Stimulated activated CD8-positive, alpha-beta memory T cell treated with anti-CD3 and anti-CD28 coated beads, Interleukin-12 subunit alpha, Interleukin-12 subunit beta, amount 100 ng/mL, for 1 hour (primary cell): ENCODE measurements at places on chromosomes 5 and 9.

DNA sequence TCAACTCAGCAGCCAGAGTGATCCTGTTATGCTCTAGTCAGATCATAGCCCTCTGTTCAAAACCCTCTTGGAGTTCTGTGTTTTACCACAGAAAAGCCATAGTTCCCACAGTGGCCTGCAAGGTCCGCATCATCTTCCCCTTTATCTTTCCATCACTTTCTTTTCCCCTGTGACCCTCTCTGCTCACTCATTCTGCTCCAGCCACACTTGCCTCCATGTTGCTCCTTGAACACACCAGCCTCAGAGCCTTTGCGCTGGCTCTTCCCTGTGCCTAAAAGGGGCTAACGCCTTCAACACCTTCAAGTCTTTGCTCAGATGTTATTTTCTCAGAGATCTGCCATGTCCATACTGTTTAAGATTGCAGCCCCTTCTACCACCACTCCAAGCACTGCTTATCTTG is 26.3 kb downstream of the CSF2 start:
- no peak for DNase-seq

DNA sequence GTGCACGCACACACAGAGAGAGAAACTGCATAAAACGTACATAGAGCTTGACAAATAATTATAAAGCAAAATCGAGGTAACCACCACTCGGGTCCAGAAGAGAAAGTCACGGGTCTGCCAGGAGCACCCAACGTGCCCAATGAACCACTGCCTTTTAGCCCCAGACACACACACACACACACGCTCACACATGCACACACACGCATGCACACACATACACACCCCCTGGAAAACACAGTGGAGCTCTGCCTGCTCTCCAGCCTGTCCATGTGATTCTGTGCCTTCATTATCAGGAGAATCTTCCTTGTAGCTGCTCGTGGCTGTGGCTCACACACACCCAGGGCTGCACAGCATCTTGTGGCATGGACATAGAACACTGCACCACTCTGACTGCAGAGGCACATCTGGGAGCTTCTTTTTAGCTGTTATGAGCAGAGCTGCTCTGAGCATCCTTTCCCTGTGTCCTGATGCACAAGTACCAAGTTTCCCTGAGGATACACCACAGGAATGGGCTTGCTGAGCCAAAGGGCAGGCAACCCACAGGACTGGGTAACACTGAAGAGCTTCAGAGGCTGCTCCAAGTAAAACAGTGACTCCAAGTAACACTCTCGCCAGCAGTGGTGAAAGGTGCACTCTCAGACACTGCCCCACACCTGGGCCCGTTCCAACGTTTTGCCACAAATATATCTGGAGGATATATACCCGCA is 58.9 kb downstream of the CAMSAP1 start:
- no peak for DNase-seq

DNA sequence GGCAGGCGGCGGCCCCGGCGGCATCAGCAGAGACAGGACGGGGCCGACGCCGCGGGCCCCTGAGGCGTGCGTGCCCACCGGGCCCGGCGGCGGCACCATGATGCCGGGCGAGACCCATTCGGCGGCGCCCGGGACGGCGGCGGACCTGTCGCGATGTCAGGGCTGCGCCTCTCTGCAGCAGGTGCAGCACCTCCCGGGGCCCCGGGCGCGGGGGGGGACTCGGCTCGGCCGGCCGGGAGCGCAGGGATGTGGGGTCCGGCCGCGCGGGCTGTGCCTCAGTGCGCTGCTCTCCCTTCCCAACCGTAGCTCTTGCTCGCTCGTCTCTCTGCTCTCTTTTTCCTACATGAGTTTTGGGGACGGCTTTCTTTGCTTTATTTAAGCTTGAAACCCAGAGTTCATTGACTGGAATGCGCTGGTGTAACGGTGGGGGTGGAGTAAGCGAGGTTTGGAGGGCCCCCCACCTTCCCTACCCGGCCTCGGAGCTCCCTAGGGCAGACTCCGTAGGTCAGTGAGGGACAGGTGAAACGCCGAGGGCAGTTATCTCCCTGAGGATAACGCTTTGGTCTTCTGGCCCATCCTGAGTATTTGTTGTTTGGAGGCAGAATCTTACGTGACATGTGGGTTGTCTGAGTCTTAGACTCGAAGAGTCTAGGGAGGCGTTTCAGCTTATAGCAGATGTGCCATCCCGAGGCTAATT is 490 bp downstream of the ICE1 start:
- no peak for DNase-seq

- DNase-seq = no peak
Observed at GRCh38 chr9:132908635-132909034, 29.9 kb downstream of the SPACA9 start.

- no peak for DNase-seq
Observed at GRCh38 chr9:20566401-20566800, 55.9 kb downstream of the MLLT3 start.

- DNase-seq = no peak
Observed at GRCh38 chr9:127832248-127832647, 22.2 kb downstream of the ENG start.

DNA sequence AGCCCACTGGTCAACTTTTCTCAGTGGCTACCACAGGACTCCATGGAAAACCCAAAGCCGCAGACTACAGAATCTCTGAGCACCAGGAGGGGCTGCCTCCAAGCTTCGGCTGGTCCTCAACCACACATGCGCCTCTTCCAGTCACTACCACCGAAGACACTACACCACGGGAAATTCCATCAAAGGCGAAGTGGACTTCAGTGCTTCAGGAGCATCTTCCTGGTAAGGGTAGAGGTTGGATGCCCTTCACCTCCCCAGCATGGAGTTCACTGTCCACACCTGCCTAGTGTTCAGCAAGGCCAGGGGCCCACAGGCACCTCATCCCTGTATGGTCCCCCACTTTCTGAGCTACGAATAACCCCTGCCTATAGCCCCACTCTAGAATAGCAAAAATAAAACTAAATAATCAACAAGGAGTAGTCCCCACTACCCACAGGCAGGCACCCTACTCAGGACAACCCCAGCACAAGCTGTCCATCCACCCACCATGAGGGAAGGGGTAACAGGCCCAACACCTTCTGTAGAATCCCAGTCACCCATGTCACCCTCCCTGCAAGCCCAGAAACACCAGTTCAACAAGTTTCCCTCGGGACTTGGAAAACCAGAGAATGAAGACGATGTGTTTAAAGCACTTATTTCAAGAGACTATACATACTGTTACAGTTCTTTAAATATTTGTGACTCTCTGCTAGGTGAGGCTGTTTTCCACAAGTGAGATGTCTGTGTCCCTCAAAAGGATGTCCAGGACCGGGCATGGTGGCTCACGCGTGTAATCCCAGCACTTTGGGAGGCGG is 2.6 kb downstream of the VDAC1 start:
- DNase-seq = no peak

DNA sequence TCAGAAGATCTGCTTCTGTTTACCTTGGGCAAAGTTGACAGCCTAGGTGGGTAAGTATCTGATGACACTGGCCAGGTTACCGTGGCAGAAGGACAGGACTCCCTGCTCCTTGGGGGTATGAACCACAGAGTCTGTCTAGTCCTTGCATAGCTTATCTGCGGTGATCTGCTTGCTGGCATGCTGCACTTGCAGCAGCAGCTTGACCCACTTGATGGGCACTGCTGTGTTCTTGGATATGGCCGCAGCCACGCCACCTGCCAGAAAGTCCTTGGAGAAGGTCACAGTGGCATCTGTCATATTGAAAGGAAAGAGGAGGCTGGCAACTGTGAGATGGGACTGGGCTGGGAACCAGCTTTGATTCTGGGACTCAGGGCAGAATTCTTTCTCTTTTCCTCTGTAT is 35.9 kb upstream of the POC5 start:
- no peak for DNase-seq

- DNase-seq = no peak
Observed at GRCh38 chr9:133527444-133527920, 2.7 kb upstream of the MYMK start.

GRCh38 chr5:147855774-147856069 is 22.8 kb upstream of the SCGB3A2 start:
- DNase-seq = no peak

DNA sequence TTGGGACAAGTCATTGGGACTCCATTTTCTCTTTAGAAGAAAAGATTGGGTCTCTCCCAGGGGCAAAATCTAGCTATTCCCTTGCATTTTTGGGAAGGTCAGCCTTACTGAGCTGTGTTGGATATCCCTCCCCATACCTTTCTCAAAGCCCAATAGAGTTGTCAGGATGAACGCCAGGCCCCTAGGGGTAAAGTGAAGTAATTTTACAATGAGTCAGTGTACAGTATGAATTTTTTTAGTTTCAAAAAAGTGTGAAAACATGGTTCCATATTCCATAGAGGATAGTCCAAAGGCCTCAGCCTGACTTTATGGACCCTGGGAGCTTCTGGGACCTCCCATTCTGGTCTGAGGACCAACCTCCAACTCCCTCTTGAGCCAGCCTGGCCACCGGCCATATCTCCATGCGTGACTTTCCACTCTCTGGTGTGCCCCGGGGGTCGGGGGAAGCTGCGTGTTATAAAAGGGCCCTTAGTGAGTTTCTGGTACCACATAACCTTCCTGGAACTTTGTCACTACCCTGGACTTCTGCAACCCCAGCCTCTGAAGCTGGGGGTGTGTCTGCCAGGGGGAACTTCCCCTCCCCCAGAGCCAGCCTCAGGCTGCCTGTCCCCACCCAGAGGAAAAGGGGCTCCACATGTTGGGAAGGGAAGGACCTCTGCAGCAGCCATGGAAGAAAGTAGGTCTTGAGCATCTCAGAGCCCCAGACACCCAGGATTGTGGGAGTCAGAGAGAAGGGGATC is 52.4 kb upstream of the SYNPO start:
- DNase-seq = no peak

DNA sequence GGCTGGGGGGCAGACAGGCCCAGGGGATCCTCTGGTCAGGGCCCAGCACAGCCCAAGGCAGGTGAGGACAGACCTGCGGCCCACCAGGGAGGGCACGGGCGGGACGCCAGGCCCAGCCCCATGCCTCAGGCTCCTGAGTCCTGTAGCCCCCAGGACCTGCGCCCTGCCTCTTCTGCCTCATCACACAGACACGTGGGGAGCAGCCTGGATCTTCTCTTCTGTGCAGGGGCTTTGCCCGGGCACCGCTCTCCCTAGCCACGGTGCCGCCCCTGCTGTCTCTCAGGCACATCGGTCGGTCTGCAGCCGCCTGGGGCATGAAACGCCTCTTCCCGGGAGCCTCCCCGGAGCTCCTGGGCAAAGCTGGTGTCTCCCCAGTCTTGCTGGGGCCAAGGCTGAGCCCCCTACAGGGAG is 40.2 kb upstream of the EGFL7 start:
- DNase-seq = no peak

DNA sequence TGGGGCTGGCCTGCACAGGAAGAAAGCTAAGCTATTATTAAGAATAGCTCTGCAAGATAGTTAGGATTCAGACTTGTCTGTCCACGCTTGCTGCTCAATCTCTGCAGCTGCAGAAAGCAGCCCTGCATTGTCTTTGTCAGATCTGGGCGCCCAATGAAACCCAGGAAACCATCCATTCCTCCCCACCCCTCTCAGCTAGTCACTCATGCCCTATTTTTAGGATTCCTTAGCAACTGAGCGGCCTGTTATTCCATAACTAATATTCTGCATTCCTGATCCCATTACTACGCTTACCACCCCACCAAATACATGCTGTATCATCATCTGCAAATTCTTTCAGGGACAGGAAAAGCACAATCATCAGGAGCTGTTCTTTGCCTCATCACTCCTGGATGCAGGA is 52.9 kb upstream of the APC start:
- no peak for DNase-seq

GRCh38 chr9:136517950-136518349 is 27.9 kb downstream of the NOTCH1 start:
- DNase-seq = no peak

DNA sequence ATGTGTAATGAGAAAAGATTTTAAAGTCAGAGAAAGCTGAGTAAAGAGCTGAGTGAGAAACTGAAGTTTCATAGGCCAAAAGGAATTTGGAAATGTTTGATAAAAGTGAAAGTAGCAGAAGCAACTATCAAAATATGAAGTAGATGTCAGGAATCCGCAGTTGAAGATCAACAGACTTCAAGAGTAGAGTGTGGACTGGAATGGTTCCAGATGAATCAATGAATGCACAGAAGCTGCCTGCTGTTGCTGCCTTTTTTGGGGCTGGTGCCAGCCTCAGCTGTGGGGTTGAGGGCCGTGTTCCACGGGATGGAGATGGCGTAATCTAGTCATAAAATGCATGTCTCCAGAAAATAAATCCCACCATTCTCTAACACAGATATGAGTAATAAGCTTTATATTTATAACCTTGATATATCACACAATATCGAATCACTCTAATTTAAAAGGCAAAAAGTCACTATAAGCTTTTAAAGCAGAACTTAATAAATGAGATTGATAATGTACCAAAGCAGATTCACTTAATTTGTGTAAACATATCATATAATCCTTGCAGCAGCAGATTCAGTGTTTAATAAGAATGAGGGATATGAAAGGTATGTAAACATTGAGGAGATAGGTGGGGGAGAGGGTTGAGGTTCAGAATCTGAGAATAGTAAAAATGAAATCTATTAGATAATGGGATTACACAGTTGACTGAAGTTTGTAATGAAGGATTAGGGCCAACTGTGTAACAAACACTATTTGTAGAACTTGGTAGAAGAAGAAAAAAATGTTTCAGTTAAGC is 652.3 kb upstream of the FTMT start:
- no peak for DNase-seq

- no peak for DNase-seq
Observed at GRCh38 chr5:96683392-96683791, 21.2 kb downstream of the CAST start.

DNA sequence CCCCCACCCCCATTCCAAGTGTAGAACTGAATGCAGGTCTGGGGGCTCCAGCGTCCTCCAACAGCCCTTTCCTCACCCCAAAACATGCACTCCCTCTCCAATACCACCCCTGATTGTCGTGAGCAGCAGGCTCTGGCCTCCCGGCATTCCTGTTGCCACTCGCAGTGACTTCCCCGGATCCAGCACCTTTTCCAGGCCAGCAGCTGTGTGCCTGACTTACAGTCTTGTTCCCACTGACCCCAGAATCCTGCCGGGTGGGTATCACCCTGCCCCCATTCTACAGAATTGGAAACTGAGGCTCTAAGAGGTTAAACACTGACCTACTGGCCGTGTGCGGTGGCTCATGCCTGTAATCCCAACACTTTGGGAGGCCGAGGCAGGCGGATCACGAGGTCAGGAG is 127.2 kb downstream of the OLFM1 start:
- no peak for DNase-seq

GRCh38 chr9:119333507-119334229 is 35.6 kb downstream of the BRINP1 start:
- DNase-seq = no peak

- DNase-seq = no peak
Observed at GRCh38 chr5:152900332-152900731, 495.3 kb upstream of the NMUR2 start.
